ENCODE measurements at places on chromosomes 3 and 15. TPM values are rescaled to one million over a fixed set of nuclear protein-coding genes. Genes with fewer than 3 reads are reported as not detected.

ACKR4 gene
- total RNA-seq: 2.9 TPM

GRCh38 chr15:75727851-75728715 lies 15.4 kb upstream of the CSPG4 start:
- DNase-seq: peak; percentile 79

GRCh38 chr15:70530503-70530902 lies 232.9 kb downstream of the UACA start:
- no peak for DNase-seq

DNA sequence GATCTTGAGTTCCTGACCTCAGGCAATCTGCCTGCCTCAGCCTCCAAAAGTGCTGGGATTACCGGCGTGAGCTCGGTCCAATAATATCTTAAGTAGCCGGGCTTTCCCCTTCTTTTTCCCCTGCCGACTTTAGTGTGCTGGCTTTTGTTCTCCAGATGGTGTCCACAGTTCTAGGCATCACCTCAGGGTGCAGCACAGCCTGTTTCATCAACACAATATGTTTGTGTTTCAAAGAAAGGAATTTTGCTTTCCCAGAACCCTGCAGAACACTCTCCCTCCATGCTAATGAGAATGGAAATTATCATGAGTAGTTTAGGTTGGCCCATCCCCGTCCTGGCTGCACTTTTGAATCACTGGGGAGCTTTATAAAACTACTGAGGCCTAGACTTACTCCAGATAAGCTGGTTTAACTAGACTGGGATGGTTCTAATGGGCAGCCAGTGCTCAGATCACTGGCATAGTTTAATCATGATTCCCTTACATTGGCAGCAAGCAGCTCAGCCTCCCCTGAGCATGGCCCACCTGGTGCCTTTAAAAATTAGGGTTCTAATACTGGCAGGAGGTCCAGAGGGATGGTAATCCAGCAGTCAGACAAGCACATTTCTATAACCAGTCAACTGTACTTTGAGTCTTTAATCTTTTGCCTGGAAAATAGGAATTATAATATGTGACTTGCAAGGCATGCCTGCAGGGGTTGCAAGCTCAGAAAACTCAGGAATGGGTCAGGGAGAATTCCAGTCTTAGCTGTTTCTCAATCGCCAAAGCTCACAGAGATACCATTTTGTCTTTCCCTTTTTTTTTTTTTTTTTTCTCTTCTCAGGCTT lies 127.6 kb upstream of the RASGRP1 start:
- no peak for DNase-seq

MYLK gene
- 10.1 TPM for total RNA-seq

GRCh38 chr15:37967788-37968187 lies 33.3 kb downstream of the TMCO5A start:
- no peak for DNase-seq

WDR93 gene
- total RNA-seq: 0.11 TPM

- DNase-seq: peak; percentile 86
Measured at GRCh38 chr15:66089049-66089448, 164.5 kb downstream of the MEGF11 start.

GRCh38 chr15:99324082-99324620 lies 72.9 kb downstream of the LRRC28 start:
- no peak for DNase-seq

DNA sequence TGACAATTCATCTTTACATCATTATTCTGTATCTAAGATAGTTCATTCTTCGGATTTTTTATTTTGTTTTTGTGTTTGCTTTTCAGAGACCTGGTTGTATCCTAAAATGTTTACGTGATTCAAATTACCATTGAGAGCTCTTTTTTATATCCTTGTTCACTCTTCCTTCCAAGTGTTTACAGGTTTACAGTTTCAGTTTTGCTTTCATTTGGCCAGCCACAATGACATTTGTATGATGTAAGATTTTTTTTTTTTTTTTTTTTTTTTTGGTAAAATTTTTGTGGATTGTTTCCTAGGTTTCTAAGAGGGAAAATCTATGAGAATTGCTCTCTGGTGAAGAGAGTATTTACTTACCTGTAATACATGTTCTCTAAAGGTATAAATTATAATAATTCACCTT lies 55.0 kb downstream of the SETD5 start:
- no peak for DNase-seq

DNA sequence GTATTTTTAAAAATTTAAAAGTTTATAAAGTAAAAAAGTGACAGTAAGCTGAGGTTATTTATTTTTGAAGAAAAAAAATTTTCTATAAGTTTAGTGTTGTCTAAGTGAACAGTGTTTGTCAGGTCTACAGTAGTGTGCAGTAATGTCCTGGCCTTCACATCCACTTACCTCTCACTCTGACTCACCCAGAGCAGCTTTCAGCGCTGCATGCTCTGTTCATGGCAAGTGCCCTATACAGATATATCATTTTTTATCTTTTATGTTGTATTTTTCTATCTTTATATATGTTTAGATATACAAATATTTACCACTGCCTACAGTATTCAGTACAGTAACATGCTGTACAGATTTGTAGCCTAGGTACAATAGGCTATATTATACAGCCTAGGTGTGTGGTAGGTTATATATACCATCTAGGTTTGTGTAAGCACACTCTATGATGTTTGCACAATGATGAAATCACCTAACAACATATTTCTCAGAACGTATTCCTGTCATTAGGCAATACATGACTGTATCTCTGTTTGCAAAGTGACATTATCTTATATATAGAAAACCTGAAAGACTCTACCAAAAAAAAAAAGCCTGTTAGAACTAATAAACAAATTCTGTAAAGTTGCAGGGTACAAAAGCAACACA lies 75.9 kb upstream of the TMC3 start:
- DNase-seq: no peak

- no peak for DNase-seq
Measured at GRCh38 chr3:113623324-113623723, 73.1 kb downstream of the USF3 start.

- no peak for DNase-seq
Measured at GRCh38 chr3:113839551-113839950, 963 bp downstream of the GRAMD1C start.

GRCh38 chr3:173920386-173920785 lies 522.8 kb downstream of the NLGN1 start:
- no peak for DNase-seq

DNA sequence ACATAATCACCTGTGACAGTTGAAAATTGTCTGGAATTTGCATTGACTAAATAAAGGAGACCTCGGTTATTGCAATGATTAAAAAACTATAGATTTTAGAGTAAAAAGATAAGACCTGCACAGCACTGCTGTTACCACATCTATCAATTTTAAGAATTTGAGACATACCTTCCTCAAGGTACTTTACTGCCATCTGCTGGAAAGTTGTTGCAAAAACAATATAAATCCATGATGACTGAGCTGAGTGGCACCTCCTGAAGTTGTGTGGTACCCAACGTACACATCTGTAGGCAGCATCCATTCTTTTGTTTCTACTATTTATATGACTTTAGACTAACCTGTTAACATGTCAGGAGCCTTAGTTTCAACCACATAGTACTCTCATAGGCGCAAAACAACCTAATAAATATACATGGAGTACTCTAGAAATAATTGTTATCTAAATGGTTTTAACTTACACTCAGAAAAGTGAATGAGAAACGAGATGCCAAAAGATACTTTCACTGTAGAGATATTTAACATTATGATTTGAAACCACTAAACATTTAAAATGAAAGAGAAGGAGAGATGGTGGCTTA lies 106.7 kb downstream of the GHSR start:
- DNase-seq: no peak

DNA sequence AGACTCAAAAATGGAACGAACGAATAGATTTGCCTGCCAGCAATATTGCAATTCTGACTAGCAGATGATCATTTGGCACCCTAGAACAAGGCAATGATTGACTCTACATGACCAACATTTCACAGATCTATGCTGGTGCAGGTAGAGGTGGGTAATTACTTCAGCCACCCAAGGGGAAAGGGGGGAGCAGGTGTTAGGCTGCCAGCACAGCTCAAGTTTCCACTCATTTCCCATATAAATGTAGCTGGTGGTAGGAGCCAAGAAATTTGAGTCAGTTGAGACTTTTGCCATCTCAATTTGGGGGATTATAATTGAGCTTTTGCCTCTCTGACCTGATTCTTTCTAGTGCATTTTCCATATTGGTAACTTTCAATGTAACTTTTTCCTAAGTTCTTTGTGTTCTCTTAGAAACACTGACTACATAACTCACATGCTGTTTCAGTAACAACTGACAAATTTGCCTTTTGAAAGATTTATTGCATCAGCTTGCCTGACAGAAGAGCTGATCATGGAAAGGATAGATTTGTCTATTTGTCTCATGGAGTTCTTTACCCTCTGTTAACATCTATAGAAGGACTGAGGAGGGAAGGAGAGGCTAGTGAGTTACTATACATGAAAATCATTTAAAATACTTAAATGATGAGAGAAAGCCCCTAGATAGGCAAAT lies 902.5 kb downstream of the ZPLD1 start:
- DNase-seq: no peak
